Femur (tissue), 1 donor: ENCODE measurements at places on chromosomes 16 and 17.

GRCh38 chr16:22050963-22051362, 41.4 kb upstream of the VWA3A start:
- DNase-seq = no peak

DNA sequence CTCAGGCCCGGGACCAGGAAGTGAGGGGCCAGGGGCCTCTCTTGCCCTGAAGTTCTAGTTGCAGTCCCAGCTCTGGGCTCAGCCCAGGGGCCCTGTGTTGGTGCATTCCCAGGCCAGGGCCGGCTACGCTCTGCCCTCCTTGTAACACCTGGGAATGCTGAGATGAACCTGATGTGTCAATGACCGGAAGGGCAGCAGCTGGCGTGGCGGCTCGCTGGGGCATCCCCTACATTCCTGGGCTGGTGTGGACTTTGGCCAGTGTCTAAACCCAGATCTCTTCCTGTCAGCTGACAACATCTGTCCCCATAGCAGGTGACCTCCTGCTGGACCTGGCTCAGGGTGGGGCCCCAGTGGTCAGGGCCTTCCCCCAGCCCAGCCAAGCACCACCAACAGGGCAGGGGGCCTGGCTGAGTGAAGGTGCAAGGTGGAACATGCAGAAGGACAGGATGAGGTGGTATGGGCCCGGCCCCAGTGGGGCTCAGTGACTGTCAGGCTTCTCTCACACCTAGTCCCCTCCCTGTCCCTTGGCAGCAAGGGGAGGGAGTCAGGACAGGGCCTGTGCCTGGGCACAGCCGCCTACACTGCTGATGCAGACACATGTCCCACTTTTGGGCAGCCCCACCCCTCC, 15.9 kb downstream of the FAM83G start:
- DNase-seq = no peak

DNA sequence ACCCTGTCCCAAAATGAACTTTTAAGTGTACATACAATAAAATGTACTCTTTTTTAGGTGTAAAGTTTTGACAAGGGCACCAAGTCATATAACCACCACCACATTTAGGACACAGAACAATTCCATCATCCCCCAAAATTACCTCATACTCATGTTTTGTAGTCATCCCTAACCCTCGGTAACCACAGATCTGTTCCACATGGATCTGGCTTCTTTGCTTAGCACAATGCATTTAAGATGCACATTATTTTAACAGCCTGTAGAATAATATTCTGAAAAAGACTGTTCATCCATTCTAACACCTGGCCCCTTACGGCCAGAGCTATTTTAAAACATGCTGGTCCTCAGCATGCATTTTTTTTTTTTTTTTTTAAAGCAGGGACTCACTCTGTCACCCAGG, 25.2 kb upstream of the CFAP20 start:
- no peak for DNase-seq

DNA sequence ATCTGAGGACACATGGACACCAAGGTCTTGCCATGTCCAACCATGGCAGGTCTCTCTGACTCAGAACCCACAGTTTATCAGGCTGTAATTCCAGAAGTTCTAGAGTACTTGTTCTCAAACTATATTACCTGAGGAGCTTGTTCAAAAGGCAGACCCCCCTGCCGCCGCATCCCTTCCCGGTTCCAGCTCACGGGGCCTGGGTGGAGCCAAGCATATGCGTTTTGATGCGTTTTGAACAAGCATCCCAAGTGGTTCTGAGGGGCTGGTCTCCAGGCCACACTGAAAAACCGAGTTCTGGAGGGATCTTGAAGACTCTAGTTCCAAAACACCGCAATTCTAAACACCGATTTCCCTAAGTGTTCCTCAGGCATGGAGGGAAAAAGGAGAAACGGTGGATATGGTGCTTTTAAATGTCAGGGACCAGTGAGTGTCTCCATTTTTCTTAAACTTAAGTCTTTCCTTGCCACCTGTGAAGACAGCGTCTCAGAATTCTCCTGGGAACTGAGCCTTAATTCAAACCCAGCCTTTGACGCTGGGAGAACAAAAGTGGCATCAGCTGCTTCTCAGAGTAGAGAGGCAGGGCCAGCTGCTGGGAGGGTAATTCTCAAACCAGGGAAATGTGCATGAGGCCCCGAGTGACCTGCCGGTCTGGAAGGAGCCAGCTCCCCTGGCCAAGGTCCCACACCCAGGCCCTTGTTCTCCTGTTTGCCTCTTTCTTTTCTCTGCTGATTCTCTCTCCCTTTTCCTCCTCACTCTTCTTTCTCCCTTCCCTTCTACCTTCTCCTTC, 84.4 kb upstream of the PLCG2 start:
- peak; percentile 60 for DNase-seq

- peak; percentile 78 for DNase-seq
Measured at GRCh38 chr17:78450696-78451345, 72.4 kb downstream of the PGS1 start.
